Osteoblast (primary cell): ENCODE measurements at places on chromosomes 6 and 20.

DNA sequence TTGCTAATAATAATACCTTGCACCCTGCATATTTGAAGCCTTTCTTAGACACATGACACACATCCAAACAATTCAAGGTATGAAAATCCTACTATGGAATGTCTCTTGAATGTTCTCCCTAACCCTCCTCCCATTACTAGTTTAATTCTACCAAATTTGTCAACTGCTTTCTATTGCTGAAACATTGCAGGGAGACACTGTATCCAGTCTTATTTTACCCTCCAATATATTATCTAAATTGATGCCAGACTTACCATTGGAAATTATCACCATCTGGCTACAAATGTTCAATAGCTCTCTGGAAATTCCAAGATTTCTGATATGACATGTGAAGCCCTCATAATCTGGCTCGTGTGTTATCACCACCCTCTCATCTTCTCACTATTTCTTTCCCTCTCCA lies 1027.3 kb upstream of the CITED2 start:
- DNase-seq, result no peak

DNA sequence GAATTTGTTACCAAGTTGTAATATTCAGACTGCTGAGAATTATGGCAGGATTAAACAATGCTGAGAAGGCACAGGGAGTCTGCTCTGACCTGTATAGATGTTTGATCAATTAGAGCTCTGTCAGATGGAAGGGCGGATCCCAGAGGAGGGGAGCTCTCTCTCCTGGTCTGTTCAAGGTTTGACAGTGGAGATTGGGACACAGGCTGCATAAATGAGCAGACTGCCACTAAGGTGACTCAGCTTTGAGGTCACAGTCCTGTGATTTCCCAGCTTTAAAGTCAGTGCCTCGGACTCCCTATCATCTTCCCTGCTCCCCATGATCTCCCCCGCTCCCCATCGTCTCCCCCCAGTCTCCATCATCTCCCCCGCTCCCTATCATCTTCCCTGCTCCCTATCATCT lies 59.2 kb upstream of the SLC22A23 start:
- DNase-seq, result no peak

DNA sequence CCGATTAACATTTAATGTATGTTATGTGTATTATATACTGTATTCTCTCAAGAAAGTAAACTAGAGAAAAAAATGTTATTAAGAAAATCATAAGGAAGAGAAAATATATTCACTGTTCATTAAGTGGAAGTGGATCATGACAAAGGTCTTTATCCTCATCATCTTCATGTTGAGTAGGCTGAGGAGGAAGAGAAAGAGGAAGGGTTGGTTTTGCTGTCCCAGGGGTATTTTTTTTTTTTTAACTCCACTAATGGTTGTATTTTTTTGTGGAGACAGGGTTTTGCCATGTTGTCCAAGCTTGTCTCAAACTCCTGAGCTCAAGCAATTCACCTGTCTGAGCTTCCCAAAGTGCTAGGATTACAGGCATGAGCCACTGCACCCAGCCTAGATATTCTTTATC lies 11.0 kb downstream of the ECT2L start:
- no peak for DNase-seq

- DNase-seq, result no peak
These were observed 179.1 kb downstream of the THBS2 start for GRCh38 chr6:169074526-169074925.

- DNase-seq, result no peak
These were observed 1.9 kb downstream of the BCL2L1 start for GRCh38 chr20:31720486-31721407.

- DNase-seq, result no peak
These were observed 63.0 kb downstream of the OPN5 start for GRCh38 chr6:47844881-47845280.

GRCh38 chr6:57222743-57223077 lies 603 bp upstream of the RAB23 start:
- no peak for DNase-seq

GRCh38 chr20:25341716-25342680 lies 48.6 kb downstream of the ABHD12 start:
- no peak for DNase-seq
